CD4-positive, CD25-positive, alpha-beta regulatory T cell (primary cell): ENCODE measurements at places on chromosomes 6 and 20.

GRCh38 chr6:99138445-99138844 is 190.7 kb upstream of the FBXL4 start:
- H3K27me3 ChIP-seq = no peaks in the 10 kb centered on the region
- H3K4me1 ChIP-seq = no peaks in the 10 kb centered on the region
- no peak for DNase-seq
- H3K4me3 ChIP-seq = no peak overlapping the region
- no peak overlapping the region for H3K27ac ChIP-seq

GRCh38 chr6:41737591-41738130 is 2.3 kb upstream of the TFEB start:
- H3K4me1 ChIP-seq = peaks cover 19% of the 10 kb centered on the region
- no peak for DNase-seq

DNA sequence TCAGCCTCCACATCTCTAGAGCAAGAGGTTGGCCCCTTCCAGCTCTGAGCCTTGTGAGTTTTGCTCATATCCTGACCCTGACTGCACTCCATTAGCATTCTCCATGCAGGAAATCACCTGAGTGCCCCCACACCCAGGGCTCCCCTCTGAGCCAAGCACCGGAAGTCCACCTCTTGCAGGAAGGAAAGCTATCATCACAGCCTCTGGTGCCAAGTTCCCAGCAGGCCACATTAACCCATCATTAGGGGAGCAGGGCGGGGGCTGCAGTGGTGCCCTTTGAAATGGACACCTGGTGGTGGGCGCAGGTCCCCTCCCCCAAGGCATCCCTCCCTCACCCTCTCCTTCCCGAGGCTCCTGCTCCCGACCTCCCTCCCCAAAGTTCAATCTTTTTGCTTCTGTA is 16.1 kb downstream of the GRM4 start:
- no peak overlapping the region for H3K27ac ChIP-seq
- H3K36me3 ChIP-seq = no peaks in the 10 kb centered on the region
- no peaks in the 10 kb centered on the region for H3K27me3 ChIP-seq
- DNase-seq = no peak
- no peaks in the 10 kb centered on the region for H3K4me1 ChIP-seq

DNA sequence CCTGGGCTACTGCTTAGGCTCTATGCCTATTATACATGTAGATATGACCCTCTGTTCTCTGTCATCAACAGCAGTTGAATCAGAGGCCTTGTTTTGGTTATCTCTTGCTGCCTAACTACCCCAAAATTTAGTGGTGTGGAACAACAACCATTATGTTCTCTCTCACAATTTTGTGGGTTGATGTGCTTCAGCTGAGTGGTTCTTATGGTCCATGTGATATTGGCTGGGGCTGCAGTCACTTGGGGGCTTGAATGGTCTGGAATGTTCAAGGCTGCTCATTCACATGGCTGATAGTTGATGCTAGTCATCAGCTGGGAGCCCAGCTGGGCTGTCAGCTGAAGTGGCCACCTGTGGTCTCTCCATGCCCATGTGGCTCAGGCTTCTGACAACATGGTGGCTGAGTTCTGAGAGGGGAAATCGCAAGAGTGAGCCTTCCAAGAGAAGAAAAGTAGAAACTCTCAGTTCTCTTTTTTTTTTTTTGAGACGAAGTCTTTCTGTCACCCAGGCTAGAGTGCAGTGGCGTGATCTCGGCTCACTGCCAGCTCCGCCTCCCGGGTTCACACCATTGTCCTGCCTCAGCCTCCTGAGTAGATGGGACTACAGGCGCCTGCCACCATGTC is 47.8 kb downstream of the SHLD1 start:
- H3K27ac ChIP-seq = no peak overlapping the region
- H3K36me3 ChIP-seq = peaks cover 11% of the 10 kb centered on the region
- H3K27me3 ChIP-seq = no peaks in the 10 kb centered on the region
- DNase-seq = no peak

DNA sequence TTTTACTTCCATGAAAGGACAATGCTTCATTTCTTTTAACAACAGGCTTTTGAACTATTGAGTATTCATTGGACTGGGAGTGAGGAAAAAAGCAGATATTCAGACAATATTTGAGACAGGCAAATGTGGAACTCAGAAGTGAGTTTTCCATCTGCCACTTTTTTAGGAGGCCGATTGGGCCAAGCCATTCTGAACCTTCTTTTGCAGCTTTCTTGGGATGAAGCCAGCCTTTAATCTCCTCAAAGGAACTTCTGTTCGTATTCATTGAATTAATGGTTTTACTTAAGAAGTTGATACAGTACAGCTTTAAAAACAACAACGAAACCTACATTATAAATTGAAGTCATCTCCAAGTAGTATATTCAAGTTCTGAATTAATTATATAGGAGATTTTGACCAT is 187.1 kb upstream of the RNF217 start:
- DNase-seq = no peak
- no peaks in the 10 kb centered on the region for H3K4me1 ChIP-seq
- H3K36me3 ChIP-seq = no peaks in the 10 kb centered on the region
- no peak overlapping the region for H3K27ac ChIP-seq
- H3K4me3 ChIP-seq = no peak overlapping the region
- H3K27me3 ChIP-seq = no peaks in the 10 kb centered on the region

GRCh38 chr6:130775411-130776012 is 51.7 kb upstream of the SMLR1 start:
- H3K36me3 ChIP-seq = no peaks in the 10 kb centered on the region
- no peak for DNase-seq
- no peak overlapping the region for H3K4me3 ChIP-seq

DNA sequence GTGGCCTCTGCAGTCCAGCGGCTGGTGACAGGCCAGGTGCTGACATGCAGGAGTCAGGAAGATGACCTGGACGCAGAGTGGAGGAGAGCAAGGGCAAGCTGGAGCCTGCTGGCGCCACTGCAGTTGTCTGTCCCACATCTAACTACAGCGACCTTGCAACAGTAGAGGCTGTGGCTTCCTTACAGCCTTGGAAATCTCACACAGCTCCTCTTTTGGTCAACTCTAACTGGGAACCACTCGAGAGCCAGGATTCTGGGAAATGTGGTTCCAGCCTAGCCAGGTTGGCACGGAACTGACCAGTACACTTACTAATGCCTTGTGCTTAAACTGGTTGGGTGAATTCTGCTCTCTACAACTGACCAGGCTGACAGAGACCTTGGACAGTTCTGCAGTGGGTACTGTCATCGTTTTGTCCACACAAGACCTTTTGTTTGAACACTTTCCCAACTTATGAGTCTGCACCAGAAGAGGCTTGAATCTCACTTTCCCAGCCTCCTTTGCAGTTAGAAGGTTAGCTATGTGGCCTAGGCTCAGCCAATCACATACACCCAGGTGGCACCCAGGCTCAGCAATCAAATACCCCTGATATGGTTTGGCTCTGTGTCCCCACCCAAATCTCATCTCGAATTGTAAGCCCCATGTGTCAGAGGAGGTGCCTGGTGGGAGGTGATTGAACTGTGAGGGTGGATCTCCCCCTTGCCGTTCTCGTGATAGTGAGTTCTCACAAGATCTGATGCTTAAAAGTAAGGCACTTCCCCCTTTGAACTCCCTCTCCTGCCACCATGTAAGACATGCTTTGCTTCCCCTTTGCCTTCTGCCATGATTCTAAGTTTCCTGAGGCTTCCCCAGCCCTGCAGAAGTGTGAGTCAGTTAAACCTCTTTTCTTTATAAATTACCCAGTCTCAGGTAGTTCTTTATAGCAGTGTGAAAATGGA is 153.5 kb downstream of the ZMYND8 start:
- H3K27ac ChIP-seq = no peak overlapping the region
- no peaks in the 10 kb centered on the region for H3K36me3 ChIP-seq
- no peaks in the 10 kb centered on the region for H3K27me3 ChIP-seq
- H3K4me1 ChIP-seq = no peaks in the 10 kb centered on the region

DNA sequence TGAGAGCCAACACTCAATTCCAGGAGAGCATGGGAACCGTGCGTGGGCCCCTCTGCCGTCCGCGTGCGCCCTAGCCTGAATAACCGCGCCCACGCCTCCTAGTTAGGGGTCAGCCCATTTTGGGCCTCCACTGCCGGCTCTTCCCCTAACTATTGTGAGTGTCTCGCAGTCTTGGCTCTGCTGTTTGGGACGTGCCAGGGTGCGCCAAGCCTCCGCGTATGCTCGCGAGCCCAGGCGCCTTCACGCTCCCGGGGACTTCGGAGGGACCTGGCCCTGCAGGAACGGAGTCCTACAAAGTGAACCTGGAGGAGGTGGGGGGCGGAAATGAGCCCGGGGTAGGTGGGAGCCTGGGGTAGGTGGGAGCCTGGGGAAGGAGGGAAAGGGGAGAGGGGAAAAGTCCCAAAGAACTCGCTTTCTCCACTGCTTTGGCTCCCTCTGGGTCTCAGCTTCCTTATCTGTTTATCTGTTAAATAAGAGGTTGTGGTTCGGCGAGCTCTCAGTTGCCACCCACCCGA is 873 bp upstream of the GCM2 start:
- H3K4me1 ChIP-seq = no peaks in the 10 kb centered on the region
- H3K27ac ChIP-seq = no peak overlapping the region
- H3K36me3 ChIP-seq = no peaks in the 10 kb centered on the region
- H3K27me3 ChIP-seq = peaks cover 30% of the 10 kb centered on the region
- DNase-seq = no peak

DNA sequence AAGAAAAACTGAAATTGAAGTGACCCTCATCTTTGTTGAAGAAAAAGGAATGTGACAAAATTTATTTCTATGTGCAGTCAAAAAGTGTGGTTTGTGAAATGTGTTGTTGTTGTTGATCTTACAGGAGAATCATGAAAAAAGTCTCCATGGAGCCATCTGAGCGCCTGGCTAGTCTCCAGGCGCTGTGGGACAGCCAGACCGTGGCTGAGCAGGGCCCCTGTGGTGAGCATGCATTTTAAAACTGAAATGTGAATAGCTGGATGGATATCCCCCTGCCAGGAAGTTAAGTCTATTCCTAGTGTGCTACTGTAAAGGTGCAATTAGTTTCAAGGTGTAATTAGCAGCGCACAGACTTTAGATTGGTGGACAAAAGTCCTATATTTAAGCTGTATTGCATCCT is 170.6 kb downstream of the CARMIL1 start:
- no peak overlapping the region for H3K27ac ChIP-seq
- no peak for DNase-seq
- no peaks in the 10 kb centered on the region for H3K4me1 ChIP-seq
- H3K27me3 ChIP-seq = no peaks in the 10 kb centered on the region

DNA sequence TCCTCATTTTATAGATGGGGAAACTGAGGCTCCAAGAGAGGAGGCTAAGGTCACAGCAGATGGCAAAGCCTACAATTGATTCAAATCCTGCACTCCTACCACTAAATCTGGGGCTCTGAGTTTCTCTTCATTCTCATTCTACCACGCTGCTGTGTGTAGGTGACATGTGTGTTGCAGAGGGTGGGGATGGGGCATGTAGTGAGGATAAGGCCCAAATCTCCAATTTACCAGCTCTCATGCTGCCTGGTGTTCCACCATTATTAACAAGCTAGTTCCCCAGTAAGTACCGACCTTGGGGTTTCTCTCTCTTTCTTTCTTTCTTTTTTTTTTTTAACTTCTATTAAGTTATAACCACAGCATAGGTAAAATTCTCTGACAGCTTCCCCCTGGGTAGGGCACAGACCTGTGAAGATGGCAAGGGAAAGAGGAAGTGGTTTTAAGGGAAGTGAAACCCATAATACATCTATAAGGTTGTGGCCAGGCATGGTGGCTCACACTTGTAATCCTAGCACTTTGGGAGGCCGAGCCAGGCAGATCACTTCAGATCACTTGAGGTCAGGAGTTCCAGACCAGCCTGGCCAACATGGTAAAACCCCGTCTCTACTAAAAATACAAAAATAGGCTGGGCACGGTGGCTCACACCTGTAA is 13.0 kb upstream of the MATN4 start:
- DNase-seq = peak; percentile 78
- H3K36me3 ChIP-seq = no peaks in the 10 kb centered on the region
- no peaks in the 10 kb centered on the region for H3K27me3 ChIP-seq

DNA sequence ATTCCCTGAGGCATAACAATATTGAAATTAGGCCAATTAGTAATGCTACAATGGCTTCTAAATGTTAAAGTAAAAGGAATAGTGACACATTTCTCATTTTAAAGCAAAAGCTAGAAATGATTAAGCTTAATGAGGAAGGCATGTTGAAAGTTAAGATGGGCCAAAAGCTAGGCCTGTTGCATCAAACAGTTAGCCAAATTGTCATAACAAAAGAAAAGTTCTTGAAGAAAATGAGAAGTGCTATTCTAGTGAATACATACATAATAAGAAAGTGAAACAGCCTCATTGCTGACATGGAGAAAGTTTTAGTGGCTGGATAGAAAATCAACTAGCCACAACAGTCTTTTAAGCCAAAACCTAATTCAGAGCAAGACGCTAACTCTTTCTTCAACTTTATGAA is 12.9 kb downstream of the OR2A4 start:
- H3K27me3 ChIP-seq = no peaks in the 10 kb centered on the region
- H3K4me1 ChIP-seq = no peaks in the 10 kb centered on the region

- no peaks in the 10 kb centered on the region for H3K4me1 ChIP-seq
- H3K27ac ChIP-seq = no peak overlapping the region
- no peak for DNase-seq
- H3K36me3 ChIP-seq = no peaks in the 10 kb centered on the region
- no peaks in the 10 kb centered on the region for H3K27me3 ChIP-seq
Measured at GRCh38 chr6:100988391-100988984, 107.4 kb upstream of the ASCC3 start.
